PC-3 (cell line): ENCODE measurements at places on chromosomes 16 and 17.
A peak's percentile ranks its signal among the peaks of the same experiment; 100 is the strongest.

GRCh38 chr16:10987361-10988163, 43.2 kb downstream of the CLEC16A start:
- no peak for DNase-seq

- DNase-seq = no peak
Measured at GRCh38 chr16:23323224-23324030, 21.3 kb downstream of the SCNN1B start.

- no peak for DNase-seq
Measured at GRCh38 chr16:24745791-24746190, 16.3 kb downstream of the TNRC6A start.

DNA sequence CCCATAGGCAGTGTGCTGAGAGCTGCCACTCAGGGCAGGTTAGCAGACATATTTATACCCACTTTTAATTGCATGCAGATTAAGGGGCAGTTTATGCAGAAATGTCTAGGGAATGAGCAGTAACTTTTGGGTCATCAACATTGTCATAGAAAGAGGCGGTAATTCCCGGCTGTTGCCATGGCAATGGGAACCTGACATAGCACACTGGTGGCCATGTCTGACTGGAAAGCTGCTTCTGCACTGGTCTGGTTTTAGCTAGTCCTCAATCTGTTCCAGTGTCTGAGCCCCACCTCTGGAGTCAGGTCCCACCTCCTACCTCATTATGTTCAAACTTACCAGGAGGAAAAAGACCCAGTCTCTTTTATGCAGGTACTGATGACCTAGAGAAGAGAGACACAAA, 31.5 kb upstream of the TNRC6C start:
- no peak for DNase-seq

- no peak for DNase-seq
Measured at GRCh38 chr17:51479303-51479702, 219.0 kb downstream of the UTP18 start.

DNA sequence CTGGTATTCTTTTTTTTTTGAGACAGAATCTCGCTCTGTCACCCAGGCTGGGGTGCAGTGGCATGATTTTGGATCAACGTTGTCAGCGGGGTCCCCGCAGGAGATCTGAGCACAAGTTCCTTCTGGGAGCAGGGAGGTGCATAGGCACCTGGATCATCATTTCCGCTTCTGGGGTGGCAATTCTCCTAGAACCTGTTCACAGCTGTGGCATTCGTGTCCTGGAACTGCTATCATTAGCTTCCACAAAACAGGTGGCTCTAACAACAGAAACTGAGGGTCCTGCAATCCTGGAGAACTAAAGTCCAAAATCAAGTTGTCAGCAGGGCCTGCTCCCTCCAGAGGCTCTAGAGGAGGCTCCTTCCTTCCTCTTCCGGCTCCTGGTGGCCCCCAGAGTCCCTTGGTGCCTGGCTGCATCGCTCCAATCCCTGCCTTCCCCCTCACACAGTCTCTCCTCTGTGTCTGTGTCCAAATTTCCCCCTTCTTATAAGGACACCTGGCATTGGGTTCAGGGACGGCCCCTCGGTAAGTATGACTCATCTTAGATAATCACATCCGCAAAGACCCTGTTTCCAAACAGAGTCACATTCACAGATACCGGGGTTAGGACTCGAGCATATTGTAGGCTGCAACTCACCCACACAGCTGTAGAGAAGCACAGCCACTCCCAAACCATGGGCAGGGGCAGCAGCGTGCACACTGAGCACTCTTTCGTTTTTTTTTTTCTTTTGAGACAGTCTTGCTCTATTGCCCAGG, 43.5 kb upstream of the KLHDC4 start:
- no peak for DNase-seq

- DNase-seq = no peak
Measured at GRCh38 chr16:30903002-30903401, 6.6 kb downstream of the CTF1 start.

DNA sequence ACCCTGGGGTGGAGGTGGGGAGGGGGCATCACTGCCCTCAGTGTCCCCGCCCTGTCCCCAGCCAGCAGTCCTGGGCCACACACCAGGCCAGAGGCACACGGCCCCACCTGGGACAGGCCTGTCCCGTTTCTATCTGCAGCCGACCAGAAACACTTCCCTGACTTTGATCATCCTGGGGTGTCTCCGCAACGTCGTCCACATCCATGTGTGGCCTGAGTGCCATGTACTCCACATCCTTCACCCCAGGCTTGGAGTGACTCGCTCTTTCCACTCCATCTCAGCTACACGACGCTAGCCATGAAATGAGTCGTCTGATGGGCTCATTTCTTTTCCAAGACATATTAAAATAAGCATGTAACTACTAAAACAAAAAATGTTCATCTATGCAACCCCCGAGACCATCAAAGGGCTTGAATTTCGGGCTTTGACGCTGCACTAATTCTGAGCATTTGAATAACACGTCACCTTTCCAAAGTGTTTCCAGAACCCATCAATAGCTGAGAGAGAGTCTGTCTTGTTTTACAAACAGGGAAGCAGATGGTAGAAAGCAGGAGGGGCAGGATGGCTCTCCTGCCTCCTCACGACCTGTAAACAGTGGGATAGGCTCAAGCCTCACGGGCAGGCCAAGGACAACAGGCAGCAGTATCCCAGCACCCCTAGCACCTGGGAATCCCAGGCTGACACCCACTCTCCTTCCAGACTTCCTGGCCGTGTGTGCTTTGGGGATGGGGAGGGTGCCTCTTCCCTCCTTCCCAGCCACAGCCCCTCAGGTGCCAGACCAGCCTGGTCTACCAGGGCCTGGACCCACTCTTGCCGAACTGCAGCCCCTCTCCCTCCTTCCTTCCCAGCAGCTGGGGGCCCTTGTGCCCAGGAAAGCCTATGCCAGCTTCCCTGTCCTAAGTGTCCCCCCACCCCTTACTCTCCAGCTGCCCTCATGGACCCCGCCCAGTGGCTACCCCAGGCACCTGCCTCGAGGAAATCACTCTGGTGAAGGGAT, 20.0 kb upstream of the RASD1 start:
- peak; percentile 57 for DNase-seq
